ENCODE measurements at places on chromosomes 7 and 10.

DNA sequence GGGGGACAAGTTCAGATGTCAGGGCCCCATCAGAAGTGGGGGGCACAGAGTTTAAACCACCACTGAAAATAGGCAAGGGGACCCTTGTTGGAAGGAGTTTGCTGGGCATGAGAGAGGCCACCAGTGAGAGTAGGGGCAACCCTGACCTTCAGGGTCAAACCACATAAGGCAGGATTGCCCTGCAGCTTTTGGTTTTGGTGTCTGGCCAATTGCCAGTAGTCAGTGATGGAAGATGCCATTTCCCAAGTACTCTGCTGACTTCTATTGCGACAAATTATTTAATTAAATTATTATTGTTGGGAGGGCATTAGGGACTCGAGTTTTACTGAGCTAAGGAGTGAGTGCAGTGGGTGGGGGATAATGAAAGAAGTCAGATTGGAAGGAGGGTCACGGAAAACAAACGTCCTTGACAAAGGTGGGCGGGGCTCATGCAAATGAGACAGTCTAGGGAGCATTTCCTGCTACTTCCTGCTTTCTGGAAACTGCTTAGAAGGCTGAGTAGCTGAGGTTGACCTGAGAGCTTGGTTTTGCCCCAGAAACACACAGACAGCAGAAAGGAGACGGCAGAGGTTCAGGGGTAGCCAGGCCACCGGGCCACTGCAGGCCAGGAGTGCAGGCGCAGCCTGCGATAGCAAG, 74.2 kb upstream of the ANLN start:
- DNase-seq = no peak

DNA sequence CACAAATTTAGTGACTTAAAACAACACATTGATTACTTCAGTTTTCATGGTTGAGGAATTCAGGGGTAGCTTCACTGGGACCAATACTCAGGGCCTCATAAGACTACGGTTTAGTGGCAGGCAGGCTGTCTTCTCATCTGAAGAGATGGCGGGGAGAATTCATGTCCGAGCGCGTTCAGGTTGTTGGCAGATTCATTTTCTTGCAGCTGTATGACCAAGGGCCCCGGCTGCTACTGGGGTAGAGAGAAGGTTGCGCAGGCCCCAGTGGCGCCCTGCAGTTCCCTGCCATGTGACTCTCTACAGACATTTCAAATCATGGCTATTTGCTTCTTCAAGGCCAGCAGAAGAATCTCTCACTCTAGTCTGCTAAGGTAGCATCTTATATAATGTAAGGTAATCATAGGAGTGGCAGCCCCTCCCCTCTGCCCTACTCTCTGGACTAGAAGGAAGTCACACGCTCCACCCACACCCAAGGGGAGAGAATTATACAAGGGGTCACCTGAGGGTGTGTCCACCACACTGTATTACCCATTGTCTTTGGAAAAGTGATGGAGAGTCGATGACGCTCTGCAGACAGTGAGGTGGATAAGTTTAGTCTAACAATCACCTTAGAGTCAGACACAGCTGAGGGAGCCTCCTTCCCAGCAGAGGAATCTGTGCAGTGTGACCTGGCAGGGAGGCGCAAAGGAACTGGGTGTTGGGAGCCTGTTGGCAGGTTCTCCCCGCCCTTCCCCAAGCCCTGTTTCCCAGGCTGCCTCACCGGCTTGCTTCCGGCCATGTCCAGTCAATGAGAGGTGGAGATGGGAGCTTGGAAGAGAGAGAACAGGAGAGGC, 35.7 kb upstream of the PLEKHA1 start:
- DNase-seq = no peak

- DNase-seq = no peak
Observed at GRCh38 chr7:15821484-15822427, 135.3 kb upstream of the MEOX2 start.

GRCh38 chr7:106309362-106309761, 24.6 kb upstream of the NAMPT start:
- DNase-seq = no peak

DNA sequence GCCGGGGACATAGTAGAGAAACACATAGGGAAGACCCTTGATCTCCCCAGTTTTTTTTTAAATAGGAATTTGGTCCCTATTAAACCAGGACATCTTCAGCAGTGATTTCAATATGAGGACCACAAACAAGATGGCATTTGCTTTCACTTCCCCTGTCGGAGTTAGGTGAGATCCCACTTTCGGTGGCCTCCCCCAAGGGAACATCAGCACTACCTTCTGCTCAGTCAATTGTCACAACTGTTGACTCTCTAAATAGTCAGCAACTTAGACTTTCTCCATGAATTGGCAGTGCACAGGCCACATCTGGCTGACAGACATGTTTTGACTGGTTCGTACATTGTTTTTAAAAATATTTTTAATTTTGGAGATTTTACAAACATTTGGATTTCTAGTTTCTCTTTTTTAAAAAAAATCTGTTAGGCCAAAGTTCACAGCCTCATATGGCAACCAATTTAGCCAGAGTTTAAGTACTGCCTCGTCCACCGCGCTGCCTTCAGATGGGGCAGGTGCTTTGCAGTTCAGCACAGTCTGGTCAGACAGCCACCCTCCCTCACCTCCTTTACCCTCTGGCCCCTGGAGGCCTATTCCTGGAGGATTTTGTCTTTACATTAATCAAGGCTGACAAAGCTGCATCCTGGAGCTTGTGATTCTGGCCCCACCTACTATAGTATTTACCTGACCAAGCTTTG, 139.2 kb upstream of the PRR15 start:
- DNase-seq = no peak

DNA sequence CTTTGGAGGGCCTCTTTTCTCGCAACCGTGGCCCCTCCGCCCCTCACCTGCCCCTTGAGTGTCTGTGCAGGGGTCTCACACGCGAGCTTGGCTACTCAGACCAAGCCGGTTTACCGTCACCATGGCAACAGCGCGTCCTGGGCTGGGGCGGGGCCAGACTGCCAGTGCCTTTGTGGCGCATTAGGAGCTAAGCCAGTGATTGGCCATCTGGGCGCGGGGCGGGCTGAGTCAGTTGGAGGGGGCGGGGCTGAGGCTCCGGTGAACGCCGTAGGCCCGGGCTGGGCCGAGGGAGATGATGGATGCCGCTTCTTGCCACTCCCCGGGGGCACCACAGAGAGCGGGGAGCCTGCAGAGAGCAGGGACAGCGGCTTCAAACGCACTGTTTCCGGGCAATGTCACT, 48.7 kb upstream of the FXYD4 start:
- peak; percentile 37 for DNase-seq

DNA sequence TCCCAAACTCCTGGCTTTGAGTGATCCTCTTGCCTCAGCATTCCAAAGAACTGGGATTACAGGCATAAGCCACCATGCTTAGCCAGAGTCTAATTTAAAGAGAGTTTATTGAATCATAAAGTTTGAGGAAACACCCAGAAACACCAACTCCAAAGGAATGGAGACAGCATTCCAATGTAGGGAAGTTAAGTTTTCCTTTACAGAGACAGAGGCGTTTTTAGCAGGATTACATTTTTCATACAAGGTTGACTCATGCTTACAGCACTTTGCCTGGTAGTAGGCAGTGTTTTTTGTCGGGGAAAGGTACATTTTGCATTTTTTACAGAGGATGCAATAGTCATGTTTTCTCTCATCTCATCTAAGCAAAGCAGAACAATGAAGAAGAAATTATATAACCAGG, 18.9 kb upstream of the OPN4 start:
- DNase-seq = no peak

DNA sequence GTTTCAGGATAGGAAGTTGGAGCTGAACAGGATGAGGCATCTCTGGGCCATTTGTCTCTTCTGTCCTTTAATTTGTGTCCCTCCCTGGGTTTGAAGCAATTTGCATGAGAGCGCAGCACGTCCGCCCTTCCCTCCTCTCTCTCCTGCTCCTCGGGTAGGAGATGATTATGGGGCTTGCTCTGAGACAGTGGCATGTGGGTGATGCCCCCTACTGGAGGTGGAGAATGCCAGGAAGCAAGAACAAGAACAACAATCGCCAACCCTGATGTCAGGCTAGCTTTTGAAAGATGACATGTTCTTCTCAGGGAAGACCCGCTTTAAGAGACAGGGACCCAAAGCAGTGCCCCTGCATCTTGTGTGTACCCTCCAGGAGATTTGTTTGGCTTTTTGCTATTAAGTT, 63.9 kb upstream of the LOXL4 start:
- DNase-seq = no peak

- no peak for DNase-seq
Observed at GRCh38 chr10:114307731-114308130, 68.7 kb downstream of the VWA2 start.

DNA sequence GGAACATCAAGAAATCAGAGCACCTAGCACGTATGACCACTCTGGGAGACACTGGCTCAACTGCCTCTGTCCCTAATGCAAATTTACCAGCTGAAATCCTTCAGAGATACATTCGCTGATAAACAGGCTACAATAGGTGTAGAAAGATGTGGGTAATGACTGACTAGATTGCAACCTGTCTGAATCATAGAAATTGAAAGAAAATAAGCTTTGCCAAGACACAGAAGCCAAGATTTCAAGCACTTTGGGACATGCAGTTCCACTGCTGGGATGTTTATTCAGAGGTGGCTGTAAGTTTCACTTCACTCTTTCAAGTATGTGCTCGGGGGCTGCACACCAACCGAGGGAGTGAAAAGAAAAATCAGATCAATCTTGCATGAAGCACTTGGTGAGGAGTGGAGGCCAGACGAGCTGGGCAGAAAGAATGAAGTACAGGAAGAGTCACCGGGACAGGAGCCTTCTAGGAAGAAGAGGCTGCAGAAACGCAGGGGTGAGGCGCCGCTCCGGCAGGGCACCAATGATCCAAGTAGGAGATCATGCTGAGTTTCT, 276.7 kb downstream of the PARD3 start:
- DNase-seq = no peak

DNA sequence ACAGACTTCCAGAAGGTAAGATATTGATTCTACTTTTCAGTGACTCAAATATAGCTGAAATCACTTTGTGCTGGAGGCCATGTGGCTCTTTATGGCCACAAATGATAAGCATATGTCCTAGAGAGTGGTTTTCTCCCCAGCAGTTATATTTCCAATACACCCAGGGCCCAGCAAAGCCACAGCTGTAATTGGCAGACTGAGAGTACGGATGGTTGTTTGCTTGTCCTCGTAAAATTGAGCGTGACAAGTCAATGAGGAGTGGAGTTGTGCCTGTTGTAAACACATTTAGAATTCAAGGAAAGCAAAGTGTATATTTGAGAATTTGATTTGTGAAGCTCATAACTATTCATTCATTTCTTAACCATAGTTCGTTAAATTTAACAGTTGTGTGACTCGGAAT, 201.8 kb downstream of the LHFPL3 start:
- DNase-seq = no peak

DNA sequence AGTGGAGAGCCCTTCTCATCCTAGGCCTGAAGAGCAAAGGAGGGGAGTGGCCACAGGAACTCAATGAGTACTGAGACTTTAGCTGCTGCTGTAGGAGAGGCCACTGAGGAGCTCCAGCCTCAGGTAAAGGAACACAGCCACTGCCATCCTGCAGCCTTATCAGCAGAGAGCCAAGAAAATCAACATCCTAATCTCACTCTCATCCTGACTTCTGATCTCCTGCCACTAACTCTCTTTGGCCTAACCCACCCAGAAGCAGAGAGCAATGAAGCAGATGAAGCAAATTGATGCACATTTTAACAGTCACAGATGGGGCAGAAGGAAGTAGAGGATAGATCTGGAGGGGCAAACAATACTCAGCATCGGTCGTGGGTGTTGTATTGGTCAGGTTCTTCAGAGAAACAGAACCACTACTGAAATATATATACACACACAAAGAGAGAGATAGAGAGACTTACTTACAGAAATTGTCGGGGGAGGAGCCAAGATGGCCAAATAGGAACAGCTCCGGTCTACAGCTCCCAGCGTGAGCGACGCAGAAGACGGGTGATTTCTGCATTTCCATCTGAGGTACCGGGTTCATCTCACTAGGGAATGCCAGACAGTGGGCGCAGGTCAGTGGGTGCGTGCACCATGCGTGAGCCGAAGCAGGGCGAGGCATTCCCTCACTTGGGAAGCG, 297.6 kb downstream of the MTERF1 start:
- DNase-seq = no peak

DNA sequence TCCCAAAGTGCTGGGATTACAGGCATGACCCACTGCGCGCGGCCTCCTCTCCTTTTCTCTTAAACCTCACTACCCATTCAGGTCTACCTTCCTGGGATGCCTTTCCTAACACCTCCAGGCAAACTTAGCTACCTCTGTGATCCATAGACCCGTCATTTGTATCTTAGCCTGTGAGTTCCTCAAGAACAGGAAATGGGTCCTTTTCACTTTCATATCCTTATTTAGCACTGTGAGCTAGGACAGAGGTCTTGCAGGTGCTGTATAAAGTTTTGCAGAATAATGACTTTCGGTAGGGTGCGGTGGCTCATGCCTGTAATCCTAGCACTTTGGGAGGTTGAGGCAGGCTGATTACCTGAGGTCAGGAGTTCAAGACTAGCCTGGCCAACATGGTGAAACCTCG, 215.7 kb downstream of the RELN start:
- DNase-seq = no peak

DNA sequence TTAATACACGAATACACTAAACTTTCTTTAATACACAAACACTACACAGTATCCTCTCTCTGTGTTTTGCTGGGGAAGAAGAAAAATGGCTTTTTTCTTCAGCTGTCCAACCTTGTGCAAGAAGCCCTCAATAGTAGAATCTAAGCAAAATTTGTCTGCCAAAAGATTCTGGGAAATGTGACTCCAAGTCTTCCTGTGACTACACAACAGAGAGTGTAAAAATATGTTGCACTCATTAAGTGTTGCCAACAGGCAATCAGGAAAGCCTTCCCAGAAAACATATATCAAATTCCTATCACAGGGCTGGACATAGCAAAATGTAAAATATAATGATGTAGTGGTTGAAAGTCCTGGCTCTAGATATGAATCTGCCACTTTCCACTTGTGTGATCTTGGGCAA, 825.1 kb upstream of the ZWINT start:
- no peak for DNase-seq

GRCh38 chr7:88185650-88186049, 34.2 kb downstream of the SRI start:
- no peak for DNase-seq

- no peak for DNase-seq
Observed at GRCh38 chr10:117621196-117621595, 78.7 kb downstream of the EMX2 start.

DNA sequence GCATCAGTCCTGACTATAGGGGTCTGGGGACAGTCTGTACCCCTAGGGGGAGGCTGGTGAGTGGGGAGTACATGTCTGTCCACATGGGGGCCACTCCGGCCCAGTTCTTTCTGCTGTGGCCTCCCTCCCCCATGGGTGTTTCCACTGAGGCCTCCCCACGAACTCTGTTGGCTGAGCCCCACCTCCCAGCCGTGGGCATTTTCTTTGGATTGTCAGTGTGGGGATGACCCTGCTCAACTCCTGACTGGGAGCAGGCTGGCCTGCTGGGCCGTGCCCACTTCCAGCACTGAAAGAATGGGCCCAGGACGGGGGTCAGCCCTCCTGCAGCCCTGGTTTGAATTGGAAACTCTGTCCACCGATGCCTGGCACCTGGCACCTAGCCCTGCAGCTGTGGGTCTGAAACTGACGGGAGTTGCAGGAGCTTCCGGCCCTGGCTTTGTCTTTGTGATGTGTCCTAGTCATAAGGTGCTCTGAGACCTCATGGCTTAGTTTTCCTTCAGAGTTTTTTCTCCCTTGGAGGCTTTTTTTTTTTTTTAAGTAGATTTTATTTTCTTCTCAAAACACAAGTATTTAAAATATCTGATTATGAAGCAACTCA, 46.5 kb downstream of the LHPP start:
- no peak for DNase-seq

All from stimulated activated CD8-positive, alpha-beta memory T cell treated with anti-CD3 and anti-CD28 coated beads, Interleukin-15, amount 100 ng/mL, for 4 hours (primary cell).